ENCODE measurements at places on chromosomes 1 and 21. TPM values are rescaled to one million over a fixed set of nuclear protein-coding genes. Genes with fewer than 3 reads are reported as not detected.

- no peak for DNase-seq
Measured at GRCh38 chr1:229141689-229142377, 129.1 kb upstream of the RAB4A start.

DNA sequence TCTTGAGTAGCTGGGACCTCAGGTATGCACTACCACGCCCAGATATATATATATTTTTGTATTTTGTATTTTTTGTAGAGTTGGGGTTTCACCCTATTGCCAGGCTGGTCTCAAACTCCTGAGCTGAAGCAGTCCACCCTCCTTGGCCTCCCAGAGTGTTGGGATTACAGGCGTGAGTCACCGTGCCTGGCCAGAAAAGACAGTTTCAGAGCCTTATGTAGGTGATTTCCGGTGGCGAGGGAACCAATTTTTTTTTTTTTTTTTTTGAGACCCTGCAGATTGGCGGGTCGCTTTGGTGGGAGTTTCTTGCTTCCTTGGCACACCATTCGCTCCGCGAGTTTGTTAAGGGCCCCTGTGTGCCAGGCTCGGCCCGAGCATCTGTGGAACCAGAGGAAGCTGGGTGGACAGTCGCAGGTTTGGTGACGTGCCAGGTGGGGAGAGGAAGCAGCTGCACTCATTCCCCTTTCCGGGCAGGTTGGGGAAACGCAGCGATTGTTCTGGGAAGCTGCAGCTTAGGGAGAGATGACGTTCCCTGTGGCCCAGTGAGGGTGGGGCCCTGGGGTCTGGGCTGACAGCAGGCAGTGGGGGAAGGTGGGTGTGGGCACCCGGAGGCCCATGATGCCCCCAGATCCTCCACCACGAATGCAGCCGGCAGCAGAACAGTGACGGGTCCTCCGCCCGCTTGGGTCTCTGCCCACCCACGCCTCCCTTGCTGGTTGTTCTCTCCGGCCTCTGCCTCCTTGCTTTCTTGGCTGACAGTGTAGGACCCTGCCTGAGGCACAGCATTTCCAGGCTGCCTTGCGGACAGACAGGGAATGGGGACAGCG is 25.1 kb downstream of the SPSB1 start:
- no peak for DNase-seq

DNA sequence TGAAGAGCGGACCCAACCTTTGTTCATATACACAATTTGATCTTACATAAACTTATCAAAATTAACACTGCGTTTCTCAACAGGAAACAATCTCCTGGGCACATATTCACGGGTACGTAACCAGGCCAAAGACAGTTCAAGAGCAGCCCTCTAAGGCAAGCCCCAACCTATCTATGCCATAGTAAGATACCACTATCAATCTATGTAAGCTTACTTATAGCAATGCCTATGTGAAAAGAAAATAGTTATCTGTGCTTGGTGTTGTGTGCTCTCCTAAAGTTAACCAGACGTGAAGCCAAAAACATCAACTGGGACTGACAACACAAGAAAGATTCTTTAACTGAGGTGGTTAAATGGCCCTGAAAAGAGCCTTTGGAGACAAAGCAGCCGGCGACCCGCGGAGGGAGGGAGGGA is 49.4 kb upstream of the BOLA1 start:
- no peak for DNase-seq

DNA sequence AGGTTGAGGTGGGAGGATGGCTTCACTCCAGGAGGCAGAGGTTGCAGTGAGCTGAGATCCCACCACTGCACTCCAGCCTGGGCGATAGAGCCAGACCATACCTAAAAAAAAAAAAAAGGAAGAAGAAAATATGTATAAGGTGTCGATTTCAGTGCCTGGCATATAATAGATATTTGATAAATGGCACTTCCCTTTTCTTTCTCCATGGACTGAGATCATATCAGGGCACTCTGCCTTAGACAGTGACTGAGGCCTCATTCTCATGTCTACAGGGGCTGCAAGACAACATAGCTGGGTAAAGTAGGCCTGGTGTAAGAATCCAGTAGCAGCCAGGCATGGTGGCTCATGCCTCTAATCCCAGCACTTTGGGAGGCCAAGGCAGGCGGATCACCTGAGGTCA is 21.2 kb downstream of the PCAT6 start:
- no peak for DNase-seq

GRCh38 chr1:25703041-25703440 is 86.5 kb downstream of the MAN1C1 start:
- DNase-seq, result no peak

DNA sequence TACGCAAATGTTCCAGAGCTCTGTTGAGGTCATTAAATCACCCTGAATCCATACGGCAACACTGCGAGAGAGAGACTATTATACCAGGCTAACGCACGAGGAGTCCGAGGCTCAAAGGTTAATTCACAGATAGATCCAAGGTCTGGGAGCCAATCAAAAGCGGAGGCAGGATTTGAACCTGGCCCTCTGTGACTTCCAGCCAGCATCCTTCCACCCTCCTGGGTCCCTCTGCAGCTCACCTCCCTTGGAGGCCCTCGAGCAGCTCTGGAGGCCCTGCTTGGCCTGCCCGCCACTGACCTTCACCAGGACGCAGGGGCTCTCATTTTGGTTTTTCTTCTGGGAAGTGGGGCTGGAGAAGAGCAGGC is 42.1 kb downstream of the KIAA1614 start:
- DNase-seq, result no peak

Gene WNT2B
- total RNA-seq, result 5.8 TPM

GRCh38 chr1:234536741-234537140 is 57.8 kb upstream of the TARBP1 start:
- no peak for DNase-seq

GRCh38 chr1:156705918-156706656 is 704 bp upstream of the CRABP2 start:
- DNase-seq, result peak; percentile 72

DNA sequence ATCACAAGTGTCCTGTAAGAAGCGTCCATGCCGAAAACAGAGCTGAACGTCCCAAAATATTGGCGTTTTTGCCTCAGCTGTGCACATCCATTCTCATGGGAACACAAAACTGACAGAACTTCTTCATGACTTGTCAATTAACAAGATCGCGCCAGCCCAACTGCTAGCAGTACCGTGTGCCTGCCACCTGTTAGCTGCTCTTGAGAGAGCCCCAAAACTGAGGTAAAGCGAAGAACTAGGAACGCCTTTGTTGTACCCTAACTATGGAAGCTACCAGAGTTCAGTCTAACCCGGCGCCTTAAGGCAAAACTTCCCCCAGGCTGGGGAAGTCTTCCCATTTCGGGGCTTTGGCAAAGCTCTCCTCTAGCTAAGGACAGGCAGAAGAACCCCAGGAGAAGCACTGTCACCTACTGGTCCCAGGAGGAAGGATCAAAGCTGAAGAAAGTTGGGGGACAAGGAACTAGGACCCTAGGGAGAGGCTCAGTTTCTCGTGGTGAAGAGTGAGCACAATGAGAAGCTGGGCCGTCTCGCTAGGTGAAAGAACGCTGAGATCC is 719 bp downstream of the EYA3 start:
- DNase-seq, result no peak

DNA sequence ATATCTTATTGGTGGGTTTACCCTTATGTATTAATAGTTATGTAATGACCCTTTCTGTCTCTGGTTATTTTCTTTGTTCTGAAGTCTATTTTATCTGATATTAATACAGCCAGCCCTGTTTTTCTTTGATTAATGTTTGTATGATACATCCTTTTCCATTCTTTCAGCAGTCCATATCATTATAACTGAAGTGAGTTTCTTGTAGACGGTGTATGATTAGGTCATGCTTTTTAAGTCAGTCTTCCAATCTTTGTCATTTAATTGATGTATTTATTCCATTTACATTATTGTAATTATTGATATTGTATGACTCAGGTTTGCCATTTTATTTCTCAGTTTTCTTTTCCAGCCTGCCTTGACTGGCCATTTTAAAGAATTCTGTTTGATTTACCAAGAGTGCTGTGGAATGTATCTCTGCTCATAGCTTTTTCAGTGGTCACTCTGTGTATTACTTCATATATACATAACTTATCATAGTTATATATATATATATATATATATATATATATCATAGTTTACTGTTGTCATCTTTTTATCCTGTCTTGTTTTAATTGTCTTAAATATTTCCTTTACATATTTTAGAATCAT is 10.5 kb downstream of the RAB4A start:
- no peak for DNase-seq

DNA sequence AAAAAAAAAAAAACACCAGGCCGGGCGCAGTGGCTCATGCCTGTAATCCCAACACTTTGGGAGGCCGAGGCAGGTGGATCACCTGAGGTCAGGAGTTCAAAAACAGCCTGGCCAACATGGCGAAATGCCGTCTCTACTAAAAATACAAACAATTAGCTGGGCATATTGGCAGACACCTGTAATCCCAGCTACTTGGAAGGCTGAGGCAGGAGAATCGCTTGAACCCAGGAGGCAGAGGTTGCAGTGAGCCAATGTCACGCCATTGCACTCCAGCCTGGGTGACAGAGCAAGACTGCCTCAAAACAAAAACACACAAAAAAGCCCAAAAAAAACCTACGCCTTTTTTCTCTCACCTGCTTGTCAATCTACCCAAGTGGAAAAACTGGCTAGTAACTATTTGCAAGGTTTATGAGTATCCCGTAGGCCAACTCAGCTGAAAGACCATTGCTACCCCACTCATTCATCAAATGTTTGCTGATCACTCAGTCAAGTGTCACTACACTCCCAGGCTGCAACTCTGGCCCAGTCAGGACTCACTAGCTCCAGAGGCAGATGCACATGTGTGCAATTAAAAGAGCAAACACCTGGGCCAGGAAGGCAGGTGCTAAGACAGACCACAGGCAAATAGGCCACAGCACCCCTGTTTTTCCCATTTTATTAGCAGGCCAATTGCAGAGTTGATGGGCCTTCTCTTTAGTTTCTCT is 2.0 kb downstream of the CSRP1 start:
- DNase-seq, result no peak

GRCh38 chr1:32255072-32256071 is 4.3 kb downstream of the LCK start:
- DNase-seq, result no peak

Gene TSSK3
- total RNA-seq, result 5.1 TPM

Gene LRRC8B
- 42.9 TPM for total RNA-seq

GRCh38 chr1:62271948-62272728 is 47.1 kb downstream of the KANK4 start:
- DNase-seq, result no peak

DNA sequence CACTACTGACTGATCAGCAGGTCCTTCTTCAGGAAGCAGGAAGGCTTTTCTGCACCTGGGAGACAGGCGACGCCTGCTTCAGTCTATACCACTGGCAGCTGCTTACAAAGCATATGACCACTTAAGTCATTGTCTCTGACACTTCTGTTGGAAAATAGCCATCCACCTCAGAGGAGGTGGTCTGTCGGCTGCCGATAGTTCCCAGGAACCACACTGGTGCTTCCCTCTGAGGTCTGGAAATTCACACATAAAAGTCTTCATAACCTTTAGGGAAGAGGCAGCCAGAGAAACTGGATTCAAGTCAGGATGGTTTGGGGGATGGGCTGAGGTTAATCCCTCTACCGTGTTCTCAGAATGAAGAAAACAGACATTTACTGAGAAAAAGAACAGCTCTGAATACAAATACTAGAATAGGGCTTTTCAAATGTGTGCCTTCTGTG is 15.6 kb upstream of the SRP9 start:
- DNase-seq, result no peak

Data from Calu3 (cell line).